ENCODE measurements at places on chromosomes 1 and 21.

- DNase-seq = no peak
Observed at GRCh38 chr1:26300578-26301275, 5.7 kb downstream of the UBXN11 start.

DNA sequence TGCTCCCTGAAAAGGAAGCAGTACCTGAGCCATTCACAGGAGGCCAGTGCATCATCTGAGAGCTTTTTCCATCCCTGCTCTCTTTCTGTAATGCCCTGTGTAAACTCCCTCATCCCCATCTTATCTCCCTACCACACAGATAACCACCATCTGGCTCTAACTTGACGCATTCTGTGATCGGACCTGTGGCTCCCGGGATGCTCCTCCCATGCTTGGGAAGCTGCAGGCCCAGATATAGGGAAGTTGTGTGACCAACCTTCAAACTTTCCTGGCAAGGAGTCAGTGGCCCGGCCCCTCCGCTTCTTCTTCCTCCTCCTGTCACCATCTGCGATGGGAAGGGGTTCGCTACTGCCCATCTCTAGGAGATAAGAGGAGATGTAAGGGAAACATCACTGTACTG is 21.1 kb downstream of the MKNK1 start:
- DNase-seq = no peak

GRCh38 chr1:166980383-166980782 is 5.0 kb upstream of the ILDR2 start:
- no peak for DNase-seq

DNA sequence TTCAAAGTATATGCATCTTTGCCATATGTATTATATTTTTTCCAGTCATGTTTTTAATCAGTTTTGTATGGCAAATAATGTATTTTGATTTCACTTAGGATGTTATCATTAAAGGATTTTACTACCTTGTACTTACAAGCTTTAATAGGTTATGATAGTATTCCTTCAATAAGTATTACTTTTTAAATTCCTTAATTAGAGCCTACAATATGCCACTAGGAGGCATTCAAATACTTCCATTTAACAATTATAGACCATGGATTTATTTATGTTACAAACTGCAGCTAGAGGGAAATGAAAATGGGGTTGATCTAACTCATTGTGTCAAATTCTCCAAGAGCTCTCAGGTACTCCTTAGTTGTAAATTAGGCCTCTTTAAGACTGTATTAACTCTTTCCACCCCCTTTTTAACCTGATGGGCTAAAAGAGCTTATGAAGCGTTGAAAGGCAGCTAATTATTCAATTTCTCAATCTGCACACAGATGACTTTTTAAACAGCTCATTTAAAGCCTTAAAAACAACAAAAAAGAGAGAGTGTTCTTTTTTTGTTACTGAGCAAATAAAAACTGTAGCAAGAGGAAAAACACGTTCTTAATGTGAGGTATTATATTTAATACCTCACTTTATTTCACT is 156.2 kb downstream of the DENND1B start:
- DNase-seq = no peak

DNA sequence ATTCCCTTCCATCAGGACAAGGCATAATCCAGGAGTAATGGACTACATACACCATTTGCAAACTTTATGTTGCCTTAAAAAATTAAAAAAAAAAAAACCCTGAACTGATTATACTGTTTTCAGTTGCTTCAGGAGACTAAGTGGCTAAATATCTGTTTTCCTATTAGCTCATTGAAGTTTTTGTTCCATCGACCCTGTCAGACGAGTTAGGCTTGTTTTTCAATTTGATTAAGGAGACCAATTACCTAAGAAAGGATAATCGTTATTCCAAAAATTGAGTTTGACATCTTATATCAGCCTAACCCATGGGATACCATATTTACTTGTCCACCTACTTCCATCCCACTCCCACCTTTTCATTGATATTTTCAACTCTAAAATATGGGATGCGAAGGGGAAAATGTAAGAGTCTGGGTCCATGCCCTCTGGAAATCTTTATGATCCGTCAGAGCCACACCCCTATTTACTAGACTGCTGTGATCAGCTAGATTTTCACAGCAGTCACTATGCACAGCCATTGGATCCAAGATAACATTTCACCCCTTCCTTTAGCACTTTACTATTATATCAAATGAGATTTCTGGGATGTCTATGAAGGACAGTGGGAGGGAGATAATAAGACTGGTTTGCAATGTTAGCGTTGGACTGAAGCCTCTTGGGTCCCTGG is 41.0 kb downstream of the IL12RB2 start:
- DNase-seq = no peak

- no peak for DNase-seq
Observed at GRCh38 chr1:108560189-108560873, 431 bp downstream of the EEIG2 start.

DNA sequence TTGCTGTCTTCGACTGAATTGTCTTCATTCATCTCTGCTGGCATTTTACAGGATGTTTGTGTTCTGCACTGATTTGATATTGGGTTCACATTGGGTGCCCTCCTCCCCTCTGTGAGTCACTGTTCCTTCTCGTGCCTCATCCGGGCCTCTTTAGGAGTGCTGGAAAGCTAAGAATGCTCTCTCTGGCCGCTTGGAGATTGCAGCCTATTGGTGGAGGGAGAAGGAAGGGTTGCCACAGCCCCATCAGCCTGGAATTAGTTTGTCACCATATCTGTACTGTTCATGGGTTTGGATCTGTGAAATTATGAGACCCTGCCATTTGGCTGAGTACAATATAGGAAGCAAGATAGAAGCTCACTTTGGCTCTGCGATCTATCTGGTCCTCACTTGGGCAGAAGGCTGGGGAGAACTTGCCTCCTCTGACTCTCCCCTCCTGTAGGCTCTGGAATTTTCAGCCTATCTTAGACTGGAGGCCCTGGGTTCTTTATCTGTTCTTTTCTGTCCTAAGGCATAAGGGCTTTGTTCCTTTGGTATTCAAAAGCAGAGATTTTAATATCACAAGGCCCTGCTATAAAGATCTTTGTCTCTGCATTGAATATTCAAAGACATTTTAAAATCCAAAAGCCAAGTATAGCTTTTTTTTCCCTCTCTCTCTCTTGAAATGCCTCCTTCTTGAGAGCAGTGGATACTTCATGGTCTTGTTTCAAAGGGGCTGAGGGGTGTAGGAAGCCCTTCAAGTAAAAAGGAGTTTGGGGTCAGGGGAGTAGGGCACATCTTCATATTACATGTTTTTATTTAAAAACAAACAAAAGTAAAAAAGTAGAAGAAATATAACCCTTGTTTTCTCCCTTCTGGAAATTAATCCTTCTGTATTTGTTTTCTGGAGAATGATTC is 347.9 kb downstream of the ZP4 start:
- no peak for DNase-seq

GRCh38 chr1:108012553-108012952 is 47.6 kb upstream of the VAV3 start:
- DNase-seq = no peak

- no peak for DNase-seq
Observed at GRCh38 chr1:66335125-66335524, 198.8 kb upstream of the SGIP1 start.

DNA sequence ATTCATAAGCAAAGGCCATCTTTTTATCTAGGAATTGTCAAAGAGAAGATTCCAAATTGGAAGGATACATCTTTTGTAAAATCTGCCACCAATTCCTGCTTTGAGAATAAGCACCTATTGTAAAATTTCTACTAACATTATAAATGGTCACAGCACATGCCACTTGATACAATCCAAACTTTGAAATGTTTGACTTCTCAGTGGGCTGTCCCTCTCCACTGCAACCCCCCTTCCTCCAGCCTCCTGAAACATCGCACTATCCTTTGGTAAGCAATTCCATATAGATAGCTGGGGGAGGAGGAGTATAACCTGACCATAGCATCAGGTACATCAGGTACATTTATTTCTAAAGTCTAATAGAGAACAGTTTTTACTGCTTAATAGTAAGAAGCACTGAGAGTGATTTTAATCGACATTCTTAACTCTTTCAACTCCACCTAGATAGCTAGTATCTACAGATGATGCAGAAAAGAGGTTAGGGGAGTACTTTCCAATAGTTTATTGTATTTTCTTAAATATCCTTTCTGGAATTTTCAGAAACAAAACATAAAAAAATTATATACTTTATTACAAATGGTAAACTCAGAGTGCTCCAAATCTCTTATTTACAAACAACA is 2.9 kb downstream of the JUN start:
- DNase-seq = no peak

GRCh38 chr21:15061279-15061678 is 3.5 kb downstream of the NRIP1 start:
- DNase-seq = no peak

- DNase-seq = no peak
Observed at GRCh38 chr21:19321688-19322087, 918.1 kb upstream of the TMPRSS15 start.

Measured in epithelial cell of prostate (primary cell).